ENCODE measurements at places on chromosomes 6 and 20. TPM values are rescaled to one million over a fixed set of nuclear protein-coding genes. Genes with fewer than 3 reads are reported as not detected.

ZNF391 gene
- 3.3 TPM for total RNA-seq

SLC35D3 gene
- total RNA-seq = not detected

PRKN gene
- 0.07 TPM for total RNA-seq

ZNF343 gene
- total RNA-seq = 3.7 TPM

RNGTT gene
- total RNA-seq = 28.4 TPM

DDX43 gene
- not detected for total RNA-seq

STXBP5 gene
- 8.9 TPM for total RNA-seq

MAP7 gene
- not detected for total RNA-seq

GHRH gene
- total RNA-seq = not detected

ILRUN gene
- total RNA-seq = 26.1 TPM

HLA-DQA1 gene
- not detected for total RNA-seq

BTN1A1 gene
- not detected for total RNA-seq

SLC12A5 gene
- 0.15 TPM for total RNA-seq

SLCO4A1 gene
- total RNA-seq = 23.0 TPM

ANKS1A gene
- 15.8 TPM for total RNA-seq

MED20 gene
- total RNA-seq = 7.7 TPM

NELFE gene
- total RNA-seq = 131 TPM

MYLK2 gene
- total RNA-seq = not detected

PSORS1C2 gene
- not detected for total RNA-seq

SMLR1 gene
- not detected for total RNA-seq

GOPC gene
- total RNA-seq = 15.4 TPM

FKBP1C gene
- not detected for total RNA-seq

THBD gene
- total RNA-seq = 1.4 TPM

MACROD2 gene
- 0.66 TPM for total RNA-seq

TBP gene
- total RNA-seq = 25.6 TPM

BPIFB1 gene
- not detected for total RNA-seq

GJA10 gene
- not detected for total RNA-seq

LY86 gene
- not detected for total RNA-seq

CTAGE9 gene
- not detected for total RNA-seq

RHAG gene
- total RNA-seq = not detected

KCNK15 gene
- total RNA-seq = not detected

LRRN4 gene
- total RNA-seq = not detected

KHDC1L gene
- not detected for total RNA-seq

MARCKS gene
- total RNA-seq = 78.1 TPM

HLA-DRA gene
- total RNA-seq = not detected

TMEM244 gene
- not detected for total RNA-seq

FERMT1 gene
- total RNA-seq = 1.5 TPM

SLC17A4 gene
- total RNA-seq = not detected

OXT gene
- total RNA-seq = not detected

LY6G6D gene
- total RNA-seq = not detected

CAGE1 gene
- 0.49 TPM for total RNA-seq

EDN3 gene
- not detected for total RNA-seq

RFX6 gene
- total RNA-seq = not detected
